ENCODE measurements at places on chromosomes 12 and 14.
A peak's percentile ranks its signal among the peaks of the same experiment; 100 is the strongest.

DNA sequence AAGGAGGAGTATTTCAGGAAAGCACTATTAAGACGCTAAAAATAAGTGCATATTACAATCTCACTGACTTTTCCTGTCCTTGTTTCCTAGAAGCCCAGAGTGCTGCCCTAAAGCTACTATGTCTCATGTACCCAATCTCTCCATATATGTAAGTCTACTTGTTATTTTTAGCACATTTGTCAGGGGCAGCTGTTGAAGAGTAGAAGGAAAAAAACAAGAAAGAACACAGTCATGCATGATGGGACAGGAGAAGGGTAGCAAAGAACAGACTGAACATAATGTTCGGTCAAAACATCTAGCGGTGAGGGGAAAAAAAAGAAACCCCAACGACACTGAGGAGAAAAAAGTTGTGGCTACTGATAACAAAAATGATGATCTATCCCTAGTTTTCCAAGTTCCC lies 14.3 kb downstream of the YBX3 start:
- DNase-seq = no peak
- H3K27me3 ChIP-seq = no peaks in the 10 kb centered on the region
- no peak overlapping the region for H3K4me3 ChIP-seq
- H3K36me3 ChIP-seq = peaks cover 81% of the 10 kb centered on the region

GRCh38 chr12:56163533-56164344 lies 5.6 kb downstream of the MYL6 start:
- H3K4me3 ChIP-seq = no peak overlapping the region
- H3K36me3 ChIP-seq = peaks cover 33% of the 10 kb centered on the region
- H3K27me3 ChIP-seq = no peaks in the 10 kb centered on the region
- no peak for DNase-seq
- no peak overlapping the region for H3K27ac ChIP-seq

DNA sequence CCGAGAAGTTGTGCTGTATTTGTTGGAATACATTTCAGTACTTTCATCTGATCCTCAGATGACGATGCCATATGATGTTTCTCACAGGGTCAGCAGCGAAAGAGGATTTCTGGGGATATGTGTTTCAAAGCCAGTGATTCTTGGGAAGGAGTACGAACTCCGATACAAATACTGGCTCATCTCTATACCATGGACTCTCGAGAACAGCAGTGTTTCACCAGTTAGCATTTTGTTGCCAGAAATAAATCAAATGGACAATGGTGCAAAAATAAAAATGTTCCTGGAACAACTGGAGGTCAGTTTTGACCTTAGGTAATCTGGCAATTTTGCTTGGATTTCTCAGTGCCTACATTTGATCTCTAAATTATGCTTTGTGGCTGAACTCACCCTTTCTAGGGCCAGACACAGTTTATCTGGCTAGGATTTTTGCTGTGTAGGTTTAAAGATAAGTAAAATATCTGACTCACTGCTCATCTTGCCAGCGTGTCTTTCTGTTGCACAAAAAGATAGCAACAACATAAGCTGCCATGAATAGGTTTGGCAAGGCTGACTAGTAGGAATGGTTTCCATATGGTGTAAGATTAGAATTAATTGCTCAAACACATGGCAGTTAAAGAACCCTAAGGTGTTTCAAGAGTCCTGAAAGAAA lies 11.0 kb upstream of the MGP start:
- no peak overlapping the region for H3K27ac ChIP-seq
- H3K36me3 ChIP-seq = no peaks in the 10 kb centered on the region
- H3K4me1 ChIP-seq = no peaks in the 10 kb centered on the region
- no peaks in the 10 kb centered on the region for H3K27me3 ChIP-seq
- H3K4me3 ChIP-seq = no peak overlapping the region

- H3K27ac ChIP-seq = no peak overlapping the region
- DNase-seq = no peak
- H3K36me3 ChIP-seq = no peaks in the 10 kb centered on the region
- no peaks in the 10 kb centered on the region for H3K27me3 ChIP-seq
- H3K4me1 ChIP-seq = peaks cover 27% of the 10 kb centered on the region
Measured at GRCh38 chr14:35043046-35043445, 3.0 kb upstream of the FAM177A1 start.

- H3K27me3 ChIP-seq = no peaks in the 10 kb centered on the region
- DNase-seq = no peak
- peaks cover 46% of the 10 kb centered on the region for H3K36me3 ChIP-seq
- H3K4me1 ChIP-seq = peaks cover 26% of the 10 kb centered on the region
- no peak overlapping the region for H3K4me3 ChIP-seq
Measured at GRCh38 chr14:24157331-24157730, 3.7 kb upstream of the IRF9 start.

GRCh38 chr12:44433659-44434058 lies 442.5 kb downstream of the NELL2 start:
- H3K4me1 ChIP-seq = no peaks in the 10 kb centered on the region
- no peak overlapping the region for H3K4me3 ChIP-seq
- no peak overlapping the region for H3K27ac ChIP-seq
- no peak for DNase-seq
- no peaks in the 10 kb centered on the region for H3K36me3 ChIP-seq

DNA sequence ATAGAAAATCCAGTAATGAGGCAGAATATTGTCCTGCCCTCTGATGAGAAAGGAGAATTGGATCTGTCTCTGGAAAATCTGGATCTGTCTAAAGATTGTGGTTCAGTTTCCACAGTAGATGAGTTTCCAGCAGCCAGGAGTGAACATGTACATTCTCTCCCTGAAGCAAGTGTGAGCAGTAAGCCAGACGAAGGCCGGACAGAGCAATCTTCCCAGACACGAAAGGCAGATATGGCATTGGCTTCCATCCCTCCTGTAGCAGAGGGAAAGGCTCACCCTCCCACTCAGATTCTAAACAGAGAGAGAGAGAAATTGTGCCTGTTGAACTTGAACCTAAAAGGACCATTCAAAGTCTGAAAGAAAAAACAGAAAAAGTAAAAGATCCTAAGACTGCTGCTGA lies 31.4 kb downstream of the PARP11 start:
- no peaks in the 10 kb centered on the region for H3K36me3 ChIP-seq
- peaks cover 2% of the 10 kb centered on the region for H3K4me1 ChIP-seq
- no peak overlapping the region for H3K27ac ChIP-seq
- no peaks in the 10 kb centered on the region for H3K27me3 ChIP-seq
- H3K4me3 ChIP-seq = no peak overlapping the region

GRCh38 chr12:68521848-68522502 lies 88.7 kb upstream of the RAP1B start:
- no peaks in the 10 kb centered on the region for H3K36me3 ChIP-seq
- H3K27me3 ChIP-seq = no peaks in the 10 kb centered on the region
- H3K27ac ChIP-seq = no peak overlapping the region
- no peaks in the 10 kb centered on the region for H3K4me1 ChIP-seq
- no peak for DNase-seq

DNA sequence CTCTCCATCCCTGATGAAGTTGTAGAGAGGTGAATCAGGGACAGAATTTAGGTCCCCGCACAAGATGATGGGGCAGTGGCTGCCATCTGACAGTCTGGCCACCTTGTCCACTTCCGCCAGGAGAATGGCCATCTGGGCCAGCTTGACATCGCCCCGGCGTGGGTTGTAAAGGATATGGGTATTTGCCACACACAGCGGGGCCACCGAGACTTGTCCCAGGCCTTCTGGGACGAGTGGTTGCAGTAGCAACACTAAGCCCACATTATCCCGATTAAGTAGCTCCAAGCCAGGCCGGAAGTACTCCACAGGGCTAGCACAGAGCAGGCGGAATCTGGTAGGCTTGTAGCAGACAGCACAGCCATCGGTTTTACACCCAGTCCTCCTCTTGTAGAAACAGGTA lies 6.2 kb downstream of the ANGEL1 start:
- H3K27ac ChIP-seq = no peak overlapping the region
- H3K4me1 ChIP-seq = peaks cover 12% of the 10 kb centered on the region
- no peaks in the 10 kb centered on the region for H3K27me3 ChIP-seq
- DNase-seq = no peak

DNA sequence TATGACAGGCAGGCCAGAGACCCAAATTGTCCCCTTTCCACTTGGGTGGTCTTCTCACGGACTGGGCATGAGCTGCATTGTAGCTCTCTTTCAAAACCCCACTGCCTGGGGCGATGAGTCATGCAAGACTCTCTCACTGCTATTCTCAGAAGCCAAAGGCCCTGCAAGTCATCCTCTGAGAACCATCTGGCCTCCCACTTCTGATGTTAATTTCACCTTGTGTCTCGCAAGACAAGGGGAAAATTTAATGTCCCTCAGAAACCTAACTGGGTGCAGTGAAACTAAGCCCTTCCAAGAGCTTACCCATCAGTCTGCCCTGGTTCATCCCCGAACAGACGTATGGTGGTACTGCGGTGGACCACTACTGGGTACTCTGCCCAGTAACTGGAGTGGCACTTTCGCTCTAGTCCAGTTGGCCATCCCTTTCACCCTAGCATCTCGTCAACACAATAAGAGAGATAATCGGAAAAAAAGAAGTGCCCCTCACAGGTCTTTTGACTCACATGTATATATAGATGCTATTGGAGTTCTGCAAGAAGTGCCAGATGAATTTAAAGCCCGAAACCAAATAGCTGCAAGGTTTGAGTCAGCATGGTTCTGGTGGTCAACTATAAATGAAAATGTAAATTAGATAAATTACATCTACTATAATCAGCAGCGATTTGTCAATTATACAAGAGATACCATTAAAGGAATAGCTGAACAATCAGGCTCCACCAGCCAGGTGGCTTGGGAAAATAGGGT lies 31.3 kb upstream of the LALBA start:
- H3K4me1 ChIP-seq = no peaks in the 10 kb centered on the region
- DNase-seq = no peak
- H3K27me3 ChIP-seq = no peaks in the 10 kb centered on the region
- no peak overlapping the region for H3K27ac ChIP-seq

DNA sequence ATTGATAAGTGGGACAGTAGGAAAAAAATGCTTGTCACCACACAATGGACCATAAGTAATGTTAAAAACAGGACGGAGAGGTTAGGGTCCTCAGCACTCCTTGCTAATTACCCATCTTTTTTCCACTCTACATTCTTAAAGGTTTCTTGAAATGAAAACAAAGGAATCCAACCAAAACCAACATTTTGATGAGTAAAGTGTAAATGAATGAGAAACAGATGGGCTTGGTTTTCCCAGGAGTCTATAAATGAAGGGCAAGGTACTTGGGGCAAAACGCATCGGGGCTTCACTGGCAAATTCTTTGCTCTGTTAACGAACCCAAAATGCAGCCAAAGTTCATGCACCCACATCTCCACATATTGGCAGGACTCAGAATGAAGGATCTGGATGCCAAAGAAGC lies 129.2 kb upstream of the BMP4 start:
- peak overlapping the region; percentile 22 for H3K27ac ChIP-seq
- H3K27me3 ChIP-seq = no peaks in the 10 kb centered on the region
- no peak overlapping the region for H3K4me3 ChIP-seq

DNA sequence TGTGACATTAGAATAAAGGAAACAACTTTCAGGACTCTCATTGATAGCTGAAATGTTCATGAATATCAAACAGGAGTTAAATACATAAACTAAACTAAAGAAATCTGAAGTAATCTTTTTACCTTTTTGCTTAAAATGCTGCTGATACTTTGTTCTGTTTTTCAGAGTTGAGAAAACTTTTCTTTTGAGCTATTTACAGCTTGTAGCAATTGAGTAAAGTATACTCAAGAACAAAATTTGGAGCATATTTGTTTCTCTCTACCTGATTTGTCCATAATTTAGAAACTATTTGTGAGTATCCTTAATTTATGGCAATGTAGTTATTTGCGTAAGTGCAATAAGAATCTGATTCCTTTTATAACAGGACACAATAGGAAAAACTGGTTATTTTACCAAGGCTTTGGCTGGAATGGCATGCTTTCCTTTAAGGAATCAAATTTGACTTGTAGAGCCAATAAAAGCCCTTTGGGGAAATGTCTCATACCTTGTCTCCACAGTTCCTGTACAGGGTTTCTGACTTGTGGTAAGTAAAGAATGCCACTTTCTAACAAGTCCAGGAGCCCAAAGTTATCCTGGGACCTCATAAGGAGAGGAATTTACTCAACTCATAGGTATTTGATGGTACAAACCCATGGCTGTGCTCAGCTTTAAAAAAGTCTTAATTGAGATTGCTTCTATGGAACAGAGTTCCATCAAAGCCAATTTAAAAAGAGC lies 195.7 kb downstream of the TMEM117 start:
- H3K4me1 ChIP-seq = no peaks in the 10 kb centered on the region
- H3K4me3 ChIP-seq = no peak overlapping the region
- H3K27me3 ChIP-seq = no peaks in the 10 kb centered on the region
- no peak for DNase-seq
- no peak overlapping the region for H3K27ac ChIP-seq
- no peaks in the 10 kb centered on the region for H3K36me3 ChIP-seq

GRCh38 chr12:13208533-13209435 lies 12.3 kb downstream of the EMP1 start:
- H3K4me3 ChIP-seq = no peak overlapping the region
- no peak for DNase-seq
- peaks cover 7% of the 10 kb centered on the region for H3K4me1 ChIP-seq
- H3K36me3 ChIP-seq = no peaks in the 10 kb centered on the region
- no peak overlapping the region for H3K27ac ChIP-seq

DNA sequence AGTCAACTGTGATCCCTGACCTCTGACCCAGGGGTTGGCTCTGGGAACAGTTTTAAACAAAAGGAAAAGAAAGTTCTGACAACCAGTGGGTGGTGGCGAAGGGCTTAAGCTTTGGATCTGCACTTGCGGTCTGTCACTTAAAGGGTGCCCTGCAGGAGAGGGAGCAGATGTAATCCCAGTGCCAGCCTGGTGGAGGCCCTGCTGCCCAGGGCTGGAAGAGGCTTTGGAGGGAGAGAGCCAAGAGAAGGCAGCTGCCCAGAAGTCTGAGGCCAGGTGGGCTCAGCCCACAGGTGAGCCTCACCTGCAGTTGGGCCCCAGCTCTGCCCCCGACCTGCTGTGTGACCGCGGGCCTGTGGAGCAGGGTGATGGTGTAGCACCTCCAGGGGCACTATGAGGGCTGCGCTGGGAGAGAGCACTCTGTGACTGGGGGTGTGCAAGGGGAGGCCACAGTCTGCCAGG lies 19.1 kb downstream of the SH2B3 start:
- DNase-seq = no peak
- peaks cover 19% of the 10 kb centered on the region for H3K4me1 ChIP-seq
- peaks cover 2% of the 10 kb centered on the region for H3K36me3 ChIP-seq

DNA sequence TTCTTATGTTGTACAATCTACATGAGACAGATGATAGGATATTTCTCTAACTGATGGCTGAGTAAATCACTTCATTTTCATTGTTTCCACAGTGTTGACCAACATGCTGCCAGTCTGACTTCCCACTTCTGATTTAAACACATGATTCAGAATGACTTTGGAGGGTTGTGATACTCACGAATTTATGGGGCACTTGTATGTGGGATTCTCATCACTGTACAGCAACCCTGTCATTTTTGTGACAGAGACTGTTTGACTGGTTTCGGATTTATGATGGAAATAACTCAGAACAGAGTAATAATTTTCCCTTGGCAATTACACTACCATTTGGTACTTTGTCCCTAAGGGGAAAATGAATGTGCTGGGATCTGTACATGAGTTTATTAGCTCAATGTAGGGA lies 333.8 kb downstream of the TRHDE start:
- DNase-seq = no peak
- H3K4me3 ChIP-seq = no peak overlapping the region
- H3K27me3 ChIP-seq = no peaks in the 10 kb centered on the region
- no peaks in the 10 kb centered on the region for H3K36me3 ChIP-seq
